ENCODE measurements at places on chromosomes 1 and 21.

DNA sequence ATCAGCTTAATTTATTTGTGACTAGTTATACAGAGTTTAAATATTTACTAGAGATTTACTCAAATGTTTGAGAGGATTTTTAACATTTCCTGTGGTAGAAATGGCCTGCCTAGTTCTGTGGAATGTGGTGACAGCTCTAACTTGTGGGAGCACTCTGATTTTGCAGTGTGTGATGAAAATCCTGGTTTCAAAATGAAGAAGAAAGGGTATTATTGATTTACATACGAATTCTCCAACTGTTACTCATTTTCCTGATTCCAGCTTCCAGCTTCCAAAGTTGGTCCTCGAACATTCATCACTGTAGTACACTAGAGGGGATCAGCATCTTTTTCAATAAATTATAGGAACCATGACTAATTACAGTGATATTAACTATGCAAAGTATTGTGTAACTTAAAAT is 462.7 kb upstream of the PKN2 start:
- DNase-seq: no peak

DNA sequence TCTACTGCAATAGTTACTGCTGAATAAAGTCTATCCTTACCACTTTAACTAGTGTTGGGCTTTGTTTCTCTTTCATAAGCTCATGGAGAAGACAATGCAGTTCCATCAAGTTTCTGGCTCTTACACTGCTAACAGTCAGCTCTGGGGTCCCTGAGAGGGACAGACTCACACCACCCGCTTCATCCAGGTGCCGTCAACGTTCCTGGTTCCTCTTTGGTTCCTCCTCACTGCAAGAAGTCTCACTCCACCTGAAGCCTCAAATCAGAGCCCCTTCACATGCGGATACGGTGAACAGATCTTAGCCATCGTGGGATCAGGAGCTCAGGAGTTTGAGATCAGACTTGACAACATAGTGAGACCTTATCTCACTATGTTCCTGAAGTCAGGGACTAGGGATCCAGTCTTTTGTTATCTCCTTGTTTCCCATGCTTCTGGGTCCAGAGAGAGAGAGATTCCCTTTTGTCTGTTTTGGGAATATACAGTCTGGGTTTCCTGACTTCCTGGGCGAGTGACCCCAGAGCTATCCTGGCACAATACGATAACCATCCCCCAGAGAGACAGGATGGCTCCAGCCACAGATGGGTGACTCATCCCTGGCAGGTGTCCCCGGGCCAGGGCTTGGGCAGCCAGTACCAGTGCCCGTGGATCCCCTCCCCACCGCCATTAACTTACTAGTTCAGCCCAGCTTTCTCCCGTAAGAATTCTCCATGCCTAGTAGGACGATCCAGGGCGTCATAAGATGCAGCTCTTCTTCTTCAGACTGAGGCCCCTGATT is 14.3 kb upstream of the PCP4 start:
- DNase-seq: no peak

GRCh38 chr1:177256153-177257075 is 85.7 kb downstream of the BRINP2 start:
- no peak for DNase-seq

DNA sequence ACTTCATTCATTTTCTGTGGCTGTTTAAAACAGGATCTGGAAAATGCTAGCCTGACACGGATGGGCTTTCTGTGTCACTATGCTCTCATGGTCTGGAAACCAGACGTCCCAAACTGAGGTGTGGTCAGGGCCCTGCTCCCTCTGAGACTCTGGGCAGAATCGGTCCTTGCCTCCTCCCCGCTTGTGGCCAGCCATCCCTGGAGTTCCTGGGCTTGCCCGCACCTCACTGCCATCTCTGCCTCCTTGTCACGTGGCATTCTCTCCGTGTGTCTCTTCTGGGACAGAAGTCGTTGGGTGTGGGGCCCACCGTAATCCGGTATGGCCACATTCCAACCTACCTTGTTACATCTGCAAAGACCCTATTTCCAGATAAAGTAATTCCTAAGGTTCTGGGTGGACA is 10.1 kb upstream of the ACTRT2 start:
- no peak for DNase-seq

DNA sequence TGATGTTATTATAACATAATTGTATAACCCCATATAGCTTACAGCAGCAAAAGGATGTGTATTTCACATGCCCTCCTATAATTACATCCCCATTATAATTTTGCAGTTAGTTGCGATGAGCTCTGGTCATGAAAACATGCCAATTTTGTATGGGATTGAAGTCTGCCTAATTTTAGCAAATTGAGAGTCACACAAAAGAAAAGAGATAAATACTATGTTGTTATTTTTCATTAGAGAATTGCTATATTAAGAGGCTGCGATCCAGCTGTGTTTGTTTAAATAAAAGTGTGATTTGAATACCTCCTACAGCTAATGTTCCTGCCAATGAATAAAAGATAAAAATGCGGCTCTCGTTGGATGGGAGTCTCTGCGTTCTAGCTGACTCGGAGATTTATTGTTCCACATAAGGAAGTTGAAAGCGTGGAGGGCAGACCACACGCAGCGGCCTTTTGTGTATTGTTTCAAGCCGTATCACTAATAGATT is 461.0 kb upstream of the NFIA start:
- DNase-seq: no peak

GRCh38 chr1:74415935-74416334 is 96.5 kb downstream of the LRRC53 start:
- DNase-seq: no peak

GRCh38 chr1:17273096-17273495 is 24.2 kb downstream of the PADI3 start:
- DNase-seq: no peak

GRCh38 chr1:177589166-177589565 is 380.7 kb downstream of the SEC16B start:
- no peak for DNase-seq

- DNase-seq: no peak
Measured at GRCh38 chr1:54813485-54814125, 12.5 kb upstream of the TTC22 start.

DNA sequence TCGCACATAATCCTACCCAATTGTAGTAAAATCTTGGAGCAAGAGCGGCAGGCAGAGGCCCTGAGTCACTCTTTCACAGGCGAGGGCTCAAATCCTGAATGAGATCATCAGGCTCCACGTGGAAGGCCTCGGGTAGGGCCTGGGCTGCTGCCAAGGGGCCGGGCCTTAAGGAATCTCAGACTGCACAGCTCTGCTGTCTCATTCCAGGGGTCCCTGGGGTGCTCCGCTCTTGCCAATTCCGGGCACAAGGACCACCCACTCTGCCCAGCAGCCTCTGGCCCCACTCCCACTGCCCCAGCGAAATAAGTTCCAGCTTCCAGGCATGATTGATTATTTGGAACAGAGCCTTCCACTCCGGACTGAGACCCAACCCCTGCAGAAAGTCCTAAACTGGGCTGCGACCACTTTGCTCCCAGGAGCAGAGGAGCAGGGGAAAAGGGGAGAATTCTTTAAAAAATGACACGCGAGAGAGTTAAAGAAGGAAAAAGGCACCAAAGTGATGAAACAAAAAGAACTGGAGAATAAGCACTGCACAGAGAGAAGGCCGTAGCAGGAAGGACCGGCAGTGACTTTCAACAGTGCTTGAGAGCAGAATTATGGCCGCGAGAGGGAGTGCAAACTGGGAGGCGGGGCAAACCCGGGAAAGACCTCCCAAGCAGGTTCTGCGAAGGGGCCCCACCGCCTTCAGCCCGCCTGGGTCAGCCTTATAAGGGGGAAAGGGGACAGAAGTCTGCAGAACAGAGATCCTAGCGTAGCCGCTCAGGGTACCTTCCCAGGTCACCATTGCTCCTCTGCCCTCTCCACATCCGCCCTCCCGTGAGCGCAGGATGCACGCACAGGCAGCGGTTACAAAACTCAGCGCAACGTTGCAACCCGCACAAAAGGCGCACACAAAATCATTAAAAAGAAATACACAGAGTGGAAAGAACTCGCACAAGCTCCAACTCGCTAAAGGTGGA is 2.0 kb downstream of the ADAMTS1 start:
- DNase-seq: peak; percentile 77

DNA sequence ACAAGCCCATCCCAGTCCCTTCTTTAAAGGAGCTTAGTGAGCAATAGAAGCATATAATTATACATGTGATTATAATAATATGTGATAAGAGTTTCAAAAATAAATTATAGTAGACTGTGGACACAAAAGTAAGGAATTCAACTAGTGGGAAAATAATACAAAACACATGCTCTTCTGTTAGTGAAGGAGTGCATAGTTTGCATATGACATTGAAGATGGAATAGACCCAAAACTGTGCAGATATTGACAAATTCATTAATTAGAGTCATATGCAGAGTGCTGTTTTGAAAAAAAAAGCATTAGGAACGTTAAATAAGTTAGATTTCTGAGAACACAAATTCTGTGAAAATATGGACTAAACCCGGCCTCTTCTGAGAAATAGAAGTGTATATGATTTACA is 278.8 kb downstream of the ASTN1 start:
- DNase-seq: no peak

DNA sequence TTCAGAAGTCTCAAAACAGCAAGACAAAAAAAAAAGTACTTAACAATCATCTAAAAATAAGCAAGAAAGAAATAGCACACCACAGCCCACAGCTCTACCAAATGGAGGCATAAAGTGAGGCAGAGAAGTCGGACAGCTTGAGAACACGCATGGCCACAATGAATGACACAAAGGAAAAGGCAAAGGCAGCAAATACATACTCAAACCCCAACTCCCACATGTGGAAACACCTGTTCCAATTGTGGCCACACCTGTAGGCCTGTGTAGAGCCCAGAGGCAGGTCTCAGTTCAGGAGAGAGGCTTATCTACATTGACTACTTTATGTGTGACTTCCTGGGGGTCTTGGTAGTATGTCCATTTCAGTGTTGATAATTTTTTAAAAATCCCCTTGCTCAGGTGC is 543.5 kb downstream of the LMO4 start:
- no peak for DNase-seq

All from Kasumi-1 (cell line).